ENCODE measurements at places on chromosomes 16 and 17. TPM values are rescaled to one million over a fixed set of nuclear protein-coding genes. Genes with fewer than 3 reads are reported as not detected.

Gene GAS7
- 17.3 TPM for total RNA-seq

Gene IGSF6
- total RNA-seq: 0.76 TPM

Gene MPHOSPH6
- 24.6 TPM for total RNA-seq

Gene SPATA20
- 16.8 TPM for total RNA-seq

Gene TEX19
- total RNA-seq: not detected

Gene SLFN12
- total RNA-seq: 2.6 TPM

Gene TPSG1
- 0.24 TPM for total RNA-seq

Gene FBXL19
- 19.2 TPM for total RNA-seq

Gene SLC2A4
- total RNA-seq: 0.68 TPM

Gene ABCA10
- 2.8 TPM for total RNA-seq

Gene P2RX1
- total RNA-seq: 0.68 TPM

Gene TK1
- total RNA-seq: 33.3 TPM

Gene HSD11B2
- 6.6 TPM for total RNA-seq

Gene TBX2
- total RNA-seq: 1.6 TPM

Gene TPSAB1
- 4.6 TPM for total RNA-seq

Gene ACE
- 1.9 TPM for total RNA-seq

Gene SLC6A2
- not detected for total RNA-seq

Gene NXPH3
- total RNA-seq: 0.16 TPM

Gene CLEC18A
- total RNA-seq: 0.36 TPM

Gene NPIPA2
- 0.48 TPM for total RNA-seq

Gene KRTAP1-1
- total RNA-seq: not detected

Gene SNX20
- total RNA-seq: 0.76 TPM

Gene FLOT2
- total RNA-seq: 111 TPM

Gene SNAI3
- 0.28 TPM for total RNA-seq

Gene MT1E
- 98.8 TPM for total RNA-seq

Gene MFSD6L
- total RNA-seq: 0.72 TPM

Gene WIPI1
- 13.3 TPM for total RNA-seq

Gene PRCD
- 0.64 TPM for total RNA-seq

Gene FBXW10B
- 8.0 TPM for total RNA-seq

Gene ASPHD1
- total RNA-seq: 1.00 TPM

Gene TEFM
- 8.4 TPM for total RNA-seq

Gene KRTAP3-3
- total RNA-seq: not detected

Gene SPATA32
- total RNA-seq: 0.24 TPM

Gene ABCC6
- total RNA-seq: 0.08 TPM

Gene ELAC2
- 39.0 TPM for total RNA-seq

Gene PERCC1
- not detected for total RNA-seq

Gene CX3CL1
- 3.7 TPM for total RNA-seq

Gene PPP1R27
- 0.24 TPM for total RNA-seq

Gene KRT20
- total RNA-seq: 0.20 TPM
